ENCODE measurements at places on chromosomes 1 and 21.
A peak's percentile ranks its signal among the peaks of the same experiment; 100 is the strongest.

GRCh38 chr1:173865468-173866164, 2.2 kb downstream of the GAS5 start:
- no peak for DNase-seq

- DNase-seq: no peak
Observed at GRCh38 chr1:112457955-112458354, 50.8 kb upstream of the WNT2B start.

- peak; percentile 88 for DNase-seq
Observed at GRCh38 chr1:200873671-200874397, 1.1 kb downstream of the GPR25 start.

- DNase-seq: peak; percentile 75
Observed at GRCh38 chr1:26787381-26787705, 407 bp upstream of the PIGV start.

- no peak for DNase-seq
Observed at GRCh38 chr1:229252228-229252984, 18.5 kb upstream of the RAB4A start.

DNA sequence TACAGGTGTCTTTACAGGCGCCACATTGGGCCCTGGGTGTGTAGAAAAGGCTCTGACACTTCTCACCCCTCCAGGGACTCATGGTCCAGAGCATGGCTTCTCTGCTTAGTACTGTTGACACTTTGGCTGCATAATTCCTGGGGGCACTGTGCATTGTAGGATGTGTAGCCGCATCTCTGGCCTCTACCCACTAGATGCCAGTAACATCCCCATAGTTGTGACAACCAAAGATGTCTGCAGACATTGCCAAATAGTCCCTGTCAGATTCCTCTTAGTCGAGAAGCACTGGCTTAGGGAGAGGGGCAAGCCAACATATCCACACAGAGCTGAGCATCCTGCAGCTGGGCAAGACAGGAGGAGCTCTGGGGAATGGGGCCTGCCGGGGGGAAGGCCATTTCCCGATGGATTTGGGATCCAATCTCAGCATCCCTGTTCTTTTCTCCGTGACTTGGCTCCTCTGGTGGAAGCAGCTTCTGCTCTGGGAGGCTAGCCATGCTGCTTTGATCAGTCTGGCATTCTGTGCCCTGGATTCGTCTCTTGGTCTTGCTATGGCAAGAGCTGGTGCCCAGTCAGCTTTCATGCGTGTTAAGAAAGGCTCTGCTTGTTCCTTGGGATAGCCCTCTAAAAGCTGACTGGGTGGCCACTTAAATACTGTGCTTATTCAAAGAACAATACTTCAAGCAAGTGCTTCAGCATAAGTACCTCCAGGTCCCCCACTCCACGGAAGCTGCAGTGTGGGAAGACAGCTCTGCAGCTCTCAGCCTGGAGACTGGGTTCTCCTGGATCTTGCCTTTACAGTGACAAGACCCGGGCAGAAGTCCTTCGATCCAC, 38.3 kb upstream of the SCMH1 start:
- DNase-seq: peak; percentile 8

DNA sequence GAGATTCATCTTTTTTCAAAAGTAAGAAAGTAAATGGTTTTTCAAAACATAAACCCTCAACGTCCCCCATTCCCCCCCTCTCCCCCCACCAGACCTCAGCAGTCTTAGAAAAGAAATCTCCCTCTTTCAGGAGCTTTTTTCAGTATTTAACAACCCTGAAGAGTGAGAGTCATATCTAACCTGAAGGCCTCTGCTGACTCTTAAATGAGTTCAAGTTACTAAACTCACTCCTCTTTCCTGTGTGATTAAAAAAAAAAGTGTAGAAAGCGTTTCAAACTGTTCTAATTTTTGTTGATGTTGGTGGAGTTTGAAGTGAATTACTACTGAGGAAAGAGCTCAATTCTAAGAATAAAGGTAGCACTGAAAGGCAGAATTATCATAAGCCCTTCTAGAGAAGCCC, 93.7 kb downstream of the VAV3 start:
- no peak for DNase-seq

GRCh38 chr21:43639470-43640353, 19.6 kb downstream of the HSF2BP start:
- DNase-seq: no peak

GRCh38 chr21:30340714-30341573, 3.5 kb upstream of the KRTAP27-1 start:
- DNase-seq: peak; percentile 81

Data from NCI-H1417 (cell line).